ENCODE measurements at places on chromosomes 7 and 10.
A peak's percentile ranks its signal among the peaks of the same experiment; 100 is the strongest.

DNA sequence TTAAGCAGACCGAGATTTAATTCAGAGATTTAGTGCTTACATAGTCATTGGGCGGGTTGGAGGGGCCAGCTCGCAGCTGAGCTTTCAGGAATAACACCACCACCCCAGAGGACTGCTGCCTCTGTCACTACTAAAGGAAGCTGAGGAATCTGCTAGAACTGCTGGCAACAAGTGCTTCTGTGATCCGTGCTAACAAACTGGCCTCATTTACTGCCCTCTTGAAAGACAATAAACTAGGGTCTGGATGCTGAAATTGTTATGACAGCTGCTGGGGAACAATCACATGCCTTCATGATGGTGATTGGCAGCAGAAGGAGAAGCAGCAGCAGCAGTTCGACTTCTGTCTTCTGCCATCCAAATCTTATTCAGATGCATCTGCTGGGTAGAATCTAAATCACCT lies 285.5 kb upstream of the TAC1 start:
- no peaks in the 10 kb centered on the region for H3K4me1 ChIP-seq
- H3K4me3 ChIP-seq, result no peak overlapping the region
- no peak for DNase-seq
- no peaks in the 10 kb centered on the region for H3K27me3 ChIP-seq
- no peaks in the 10 kb centered on the region for H3K36me3 ChIP-seq

GRCh38 chr10:113520690-113521474 lies 32.0 kb upstream of the HABP2 start:
- no peaks in the 10 kb centered on the region for H3K36me3 ChIP-seq
- no peak overlapping the region for H3K27ac ChIP-seq
- H3K4me1 ChIP-seq, result no peaks in the 10 kb centered on the region
- no peaks in the 10 kb centered on the region for H3K27me3 ChIP-seq
- peak; percentile 40 for DNase-seq

DNA sequence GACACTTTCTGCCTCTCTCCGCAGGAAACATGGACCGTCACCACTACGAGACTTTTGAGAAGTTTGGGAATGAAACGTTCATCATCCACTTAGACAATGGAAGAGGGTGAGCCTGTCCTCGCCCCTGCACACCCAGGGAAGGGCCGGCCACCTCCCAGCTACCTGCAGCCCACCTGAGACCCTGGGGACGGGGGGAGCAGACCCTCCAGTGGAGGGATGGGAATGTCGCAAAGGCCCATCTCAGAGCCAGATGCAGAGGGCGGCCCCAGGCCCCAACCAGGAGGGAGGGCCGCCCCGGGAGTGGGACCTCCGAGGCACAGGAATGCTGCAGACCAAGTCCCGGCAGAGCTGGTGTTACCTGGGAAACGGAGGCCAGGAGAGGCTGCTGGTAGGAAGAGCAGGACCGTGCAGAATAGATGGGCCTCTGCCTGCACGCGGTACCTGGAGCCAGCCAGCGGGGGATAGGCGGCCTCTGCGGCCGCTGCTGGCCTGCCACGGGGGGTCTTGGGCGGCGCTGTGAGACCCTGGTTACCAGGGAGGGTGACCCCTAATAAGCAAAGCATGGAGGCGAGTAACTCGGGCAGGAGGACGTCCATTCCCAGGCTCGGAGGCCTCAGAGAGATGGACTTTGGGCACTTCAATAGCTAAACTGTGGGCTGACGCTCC lies 32.9 kb upstream of the FOXL3 start:
- H3K4me3 ChIP-seq, result no peak overlapping the region
- H3K36me3 ChIP-seq, result no peaks in the 10 kb centered on the region
- H3K4me1 ChIP-seq, result no peaks in the 10 kb centered on the region

DNA sequence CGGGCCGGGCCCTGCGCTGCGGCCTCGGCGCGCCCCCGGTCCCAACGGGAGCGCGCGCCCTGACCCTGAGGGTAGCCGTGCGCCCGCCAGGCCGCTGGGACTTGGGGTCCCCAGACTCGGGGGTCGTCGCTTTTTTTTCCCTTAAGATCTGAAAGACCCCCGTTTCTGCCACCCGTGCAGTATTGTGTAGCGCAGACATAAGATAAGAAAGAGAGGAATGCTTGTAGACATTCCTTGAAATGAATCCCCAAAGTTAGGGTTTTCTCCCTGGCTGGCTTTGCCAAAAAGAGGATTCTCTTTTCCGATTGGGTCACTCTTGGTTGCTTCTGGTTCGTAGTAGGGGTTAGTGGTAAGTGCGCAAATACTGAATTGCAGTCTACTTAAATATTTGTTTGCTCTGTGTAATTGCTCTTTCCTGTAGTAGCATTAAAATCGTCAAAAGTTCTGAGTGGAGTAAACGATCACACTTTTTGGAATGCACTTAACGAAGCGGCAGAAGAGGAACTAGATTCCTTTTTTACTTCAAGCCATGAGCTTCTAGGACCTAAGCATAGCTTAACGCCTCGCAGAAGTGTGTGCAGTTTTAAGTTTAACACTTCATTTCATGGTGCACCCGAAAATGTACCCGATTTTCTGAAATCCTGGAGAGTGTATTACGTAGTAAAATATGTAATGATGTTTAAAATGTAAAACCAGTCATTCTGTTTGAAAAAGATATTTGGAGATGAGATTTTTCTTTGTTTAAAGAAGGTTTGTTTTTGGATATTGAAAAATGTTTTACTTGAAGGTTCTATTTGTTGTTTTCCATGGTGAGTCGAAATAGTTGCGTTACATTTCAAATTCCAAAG lies 1.3 kb downstream of the CUL1 start:
- H3K4me1 ChIP-seq, result peaks cover 57% of the 10 kb centered on the region
- peak overlapping the region; percentile 96 for H3K4me3 ChIP-seq
- no peaks in the 10 kb centered on the region for H3K27me3 ChIP-seq
- H3K36me3 ChIP-seq, result no peaks in the 10 kb centered on the region
- no peak for DNase-seq

- H3K27ac ChIP-seq, result no peak overlapping the region
- no peaks in the 10 kb centered on the region for H3K36me3 ChIP-seq
- DNase-seq, result no peak
- no peaks in the 10 kb centered on the region for H3K27me3 ChIP-seq
Observed at GRCh38 chr10:98463016-98463415, 16.3 kb upstream of the HPS1 start.

DNA sequence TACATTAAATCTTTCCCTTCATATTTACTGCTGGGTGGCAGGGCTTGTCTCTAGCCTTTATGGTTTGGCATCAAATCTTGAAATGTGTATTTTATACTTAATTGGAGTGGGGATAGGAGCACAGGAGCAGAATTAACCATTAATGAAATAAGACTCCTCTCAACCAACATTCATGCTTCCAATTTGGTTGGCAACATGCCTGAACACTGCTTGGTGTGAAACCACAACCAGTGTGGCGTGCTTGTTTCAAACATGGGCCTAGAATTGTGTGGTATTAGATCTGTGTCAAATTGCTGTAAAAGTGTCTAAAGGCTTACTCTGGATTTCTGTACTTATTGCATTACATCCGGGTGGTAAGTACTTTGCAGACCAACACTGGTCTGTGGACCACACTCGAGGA lies 25.1 kb upstream of the VPS41 start:
- H3K4me3 ChIP-seq, result no peak overlapping the region
- DNase-seq, result no peak
- H3K36me3 ChIP-seq, result no peaks in the 10 kb centered on the region
- no peaks in the 10 kb centered on the region for H3K27me3 ChIP-seq

DNA sequence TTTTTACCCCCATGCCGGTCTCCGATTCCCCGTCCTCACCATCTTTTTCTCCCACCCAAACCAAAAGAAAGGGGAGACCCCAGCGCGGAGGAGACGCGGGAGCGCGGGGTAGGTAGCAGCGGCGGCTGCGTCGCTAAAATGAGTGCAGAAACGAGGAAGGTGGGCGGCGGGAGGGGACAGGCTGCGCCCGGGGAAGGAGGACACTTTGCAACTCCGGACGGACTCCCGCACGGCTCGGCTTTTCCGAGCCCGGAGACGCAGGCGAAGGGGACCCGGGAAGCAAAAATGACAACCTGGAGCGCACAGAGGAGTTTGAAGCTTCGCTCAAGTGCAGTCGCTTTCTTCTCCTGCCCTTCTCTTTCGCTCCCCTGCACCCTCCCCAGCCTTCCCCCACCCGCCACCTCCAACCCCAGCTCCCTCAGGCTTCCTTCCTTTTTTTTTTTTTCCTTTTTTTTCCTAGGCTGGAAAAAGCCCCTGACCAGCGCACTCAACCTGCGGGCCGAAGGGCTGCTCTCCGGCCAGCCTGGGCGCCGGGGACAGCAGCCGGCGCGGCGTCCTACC lies 453 bp downstream of the SFMBT2 start:
- no peaks in the 10 kb centered on the region for H3K36me3 ChIP-seq
- peak overlapping the region; percentile 89 for H3K27ac ChIP-seq
- H3K4me1 ChIP-seq, result peaks cover 44% of the 10 kb centered on the region
- H3K27me3 ChIP-seq, result no peaks in the 10 kb centered on the region
- DNase-seq, result no peak

DNA sequence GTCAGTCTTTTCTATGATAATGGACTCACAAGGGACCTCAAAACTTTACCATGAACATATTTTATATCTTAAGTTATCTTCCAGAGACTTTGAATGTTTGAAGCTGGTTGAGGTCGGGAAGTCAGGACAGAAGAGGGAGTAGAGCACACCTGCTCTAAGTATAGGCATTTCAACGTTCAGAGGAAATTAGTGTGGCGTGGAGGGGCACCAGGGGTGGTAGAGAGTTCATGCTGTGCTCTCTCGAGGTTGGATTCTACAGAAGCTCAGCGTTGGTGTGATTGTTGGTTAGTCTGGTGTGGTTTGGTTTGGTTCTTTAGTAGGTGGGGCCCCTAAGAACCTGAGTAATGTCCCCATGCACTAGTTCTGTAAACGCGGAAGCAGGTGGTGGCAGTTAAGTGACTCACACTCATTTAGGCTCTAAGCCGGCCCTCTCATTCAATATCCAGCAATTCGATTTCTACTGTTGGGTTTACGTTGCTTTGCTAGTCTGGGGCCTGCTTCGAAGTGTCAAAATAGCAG lies 19.8 kb downstream of the CNTNAP2 start:
- H3K27me3 ChIP-seq, result no peaks in the 10 kb centered on the region
- no peaks in the 10 kb centered on the region for H3K36me3 ChIP-seq
- H3K27ac ChIP-seq, result no peak overlapping the region
- no peaks in the 10 kb centered on the region for H3K4me1 ChIP-seq
- H3K4me3 ChIP-seq, result no peak overlapping the region

- no peak overlapping the region for H3K4me3 ChIP-seq
- H3K27me3 ChIP-seq, result no peaks in the 10 kb centered on the region
- no peak overlapping the region for H3K27ac ChIP-seq
- DNase-seq, result no peak
- no peaks in the 10 kb centered on the region for H3K4me1 ChIP-seq
Observed at GRCh38 chr7:57211428-57212100, 79.3 kb upstream of the ZNF479 start.

DNA sequence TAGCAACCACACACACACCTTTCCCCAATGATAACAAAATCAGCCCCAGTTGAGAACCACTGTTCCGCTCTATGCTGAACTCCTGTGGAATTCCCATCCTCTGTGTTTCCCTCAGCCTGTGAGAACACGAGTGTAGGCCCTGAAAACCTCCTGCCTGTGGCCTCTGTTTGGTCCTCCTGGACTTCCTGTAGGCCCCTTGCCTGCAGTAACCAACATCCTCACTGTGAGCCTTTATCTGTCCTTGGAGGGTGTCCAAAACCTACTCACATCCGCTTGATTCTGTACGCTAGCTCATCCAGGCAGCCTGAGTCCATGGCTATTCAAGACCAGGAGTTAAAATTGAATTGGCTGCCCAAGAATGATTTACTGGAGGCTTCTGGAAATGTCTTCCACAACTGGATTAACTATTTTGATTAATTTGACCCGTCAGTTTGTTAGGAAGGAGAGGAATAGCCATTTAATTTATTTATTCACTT lies 149.8 kb downstream of the AKR1D1 start:
- no peaks in the 10 kb centered on the region for H3K27me3 ChIP-seq
- DNase-seq, result no peak
- no peaks in the 10 kb centered on the region for H3K36me3 ChIP-seq
- no peaks in the 10 kb centered on the region for H3K4me1 ChIP-seq

GRCh38 chr7:111593343-111593742 lies 31.1 kb upstream of the IMMP2L start:
- no peak for DNase-seq
- no peak overlapping the region for H3K27ac ChIP-seq
- H3K4me1 ChIP-seq, result no peaks in the 10 kb centered on the region
- H3K36me3 ChIP-seq, result no peaks in the 10 kb centered on the region
- H3K4me3 ChIP-seq, result no peak overlapping the region

All from vagina (tissue), 2 donors.